Neural progenitor cell (in vitro differentiated cells): ENCODE measurements at places on chromosomes 2 and 18. TPM values are rescaled to one million over a fixed set of nuclear protein-coding genes. Genes with fewer than 3 reads are reported as not detected.

DNA sequence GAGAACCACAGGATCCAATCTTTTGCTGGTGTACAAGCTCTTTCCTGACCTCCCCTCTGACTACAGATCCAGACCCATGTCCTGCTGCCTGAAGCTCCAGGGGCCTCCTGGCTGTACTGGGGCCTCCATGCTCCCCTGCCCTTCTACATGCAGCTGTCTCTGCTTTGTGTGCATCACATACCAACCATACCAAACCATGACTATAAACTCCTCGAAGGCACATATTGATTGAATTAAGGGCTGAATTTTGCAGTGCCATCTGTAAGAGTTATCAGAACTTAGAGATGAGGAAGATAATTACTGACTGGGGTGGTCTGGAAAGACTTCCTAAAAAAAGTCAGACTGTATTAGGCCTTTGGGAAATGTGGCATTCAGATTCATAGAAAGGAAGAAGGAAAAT, 139.9 kb upstream of the CXCR4 start:
- no peak for DNase-seq

- DNase-seq: peak; percentile 41
Observed at GRCh38 chr2:56021579-56021978, 98.0 kb upstream of the EFEMP1 start.

GRCh38 chr2:38106405-38107094, 30.6 kb upstream of the CYP1B1 start:
- no peak for DNase-seq

Gene MOCOS
- total RNA-seq: 0.36 and 1.1 TPM in 2 replicates

Gene KCNJ3
- 0.26 and 0.77 TPM in 2 replicates for total RNA-seq

DNA sequence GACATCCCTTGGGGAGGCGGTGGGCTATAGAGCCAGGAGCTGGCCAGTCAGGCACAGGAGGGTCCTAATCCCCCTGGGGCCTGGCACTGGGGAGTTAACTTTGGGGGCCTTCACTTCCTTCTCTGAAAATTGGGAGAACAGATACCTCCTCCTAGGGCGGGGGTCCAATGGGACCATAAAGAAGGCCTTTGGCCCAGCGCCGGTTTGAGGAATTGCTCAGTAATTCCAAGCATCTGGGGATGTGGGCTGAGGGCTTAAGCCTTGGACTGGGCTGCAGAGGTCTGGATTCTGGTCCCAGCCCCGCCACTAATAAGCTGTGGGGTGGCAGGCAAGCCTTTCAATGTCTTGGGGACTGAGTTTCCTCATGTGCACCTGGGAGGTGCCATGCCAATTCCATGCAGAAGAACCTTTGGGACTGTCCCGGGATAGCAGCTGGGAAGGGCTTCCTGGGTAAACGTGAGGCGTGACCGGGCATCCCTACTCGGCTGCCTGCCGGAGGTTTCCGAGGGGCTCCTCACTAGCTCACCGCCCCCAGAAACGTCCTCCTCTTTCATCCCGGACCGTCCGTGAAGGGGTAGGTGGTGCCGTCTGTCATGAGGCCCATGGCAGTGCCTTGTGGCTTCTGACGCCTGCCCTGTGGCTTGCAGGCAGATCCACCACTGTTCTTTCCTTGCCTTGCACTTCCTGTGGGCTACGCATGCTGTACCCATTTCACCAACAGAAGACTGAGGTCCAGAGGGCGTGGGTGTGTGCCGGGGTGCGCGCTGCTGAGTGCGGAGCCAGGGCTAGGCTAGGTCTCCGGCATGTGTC, 67.4 kb upstream of the HPCAL1 start:
- DNase-seq: no peak

DNA sequence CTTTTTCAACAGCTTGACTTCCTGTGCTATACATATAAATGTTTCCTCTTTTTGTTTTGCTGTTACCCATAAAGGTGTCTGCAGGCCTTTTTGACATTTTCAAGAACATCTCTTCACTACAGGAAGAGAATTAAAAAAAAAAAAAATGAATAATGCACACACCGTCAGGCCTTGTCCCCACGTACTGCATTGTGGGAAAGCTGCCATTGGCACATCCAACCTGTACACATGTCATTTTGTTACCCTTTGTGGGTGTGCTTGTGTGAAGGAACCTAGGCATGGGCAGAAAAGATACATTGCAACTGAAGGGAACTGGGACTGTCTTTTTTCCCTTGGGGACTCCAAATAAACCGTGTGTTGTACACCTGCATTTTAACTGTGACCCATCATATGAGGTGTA, 16.8 kb upstream of the TMEM37 start:
- no peak for DNase-seq

Gene BCL2
- total RNA-seq: 4.2 and 4.9 TPM in 2 replicates

Gene SPEG
- 5.6 and 18.4 TPM in 2 replicates for total RNA-seq

GRCh38 chr2:230657906-230658305, 54.7 kb upstream of the CAB39 start:
- no peak for DNase-seq

Gene ABCG8
- total RNA-seq: not detected in 2 replicates
